GM19239 (cell line): ENCODE measurements at places on chromosomes 7 and 10.

- no peak for DNase-seq
Measured at GRCh38 chr7:106693677-106694353, 32.9 kb upstream of the CCDC71L start.

- DNase-seq = no peak
Measured at GRCh38 chr10:68301790-68302502, 29.9 kb upstream of the HNRNPH3 start.

DNA sequence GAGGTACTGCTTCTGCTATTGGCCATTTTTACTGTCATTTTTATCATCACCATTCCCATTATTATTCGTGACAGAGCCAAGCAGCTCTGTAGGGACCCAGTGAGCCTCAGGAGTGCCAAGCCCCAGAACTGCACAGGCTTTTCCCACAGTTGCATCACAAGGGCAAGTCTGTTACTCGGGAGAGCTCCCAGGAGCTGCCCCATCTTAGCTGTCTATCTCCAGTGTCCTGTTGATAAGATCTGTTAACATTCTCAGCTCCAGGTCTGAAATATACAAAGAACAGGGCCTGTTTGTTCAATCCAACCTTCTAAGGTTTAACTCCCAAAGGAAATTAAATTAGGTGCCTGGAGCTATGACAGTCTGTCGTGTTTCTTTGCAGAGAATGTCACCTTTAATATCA lies 20.2 kb upstream of the TRIM8 start:
- no peak for DNase-seq

- no peak for DNase-seq
Measured at GRCh38 chr10:72270607-72271281, 3.0 kb upstream of the DDIT4 start.

GRCh38 chr10:17227367-17228090 lies 512 bp upstream of the VIM start:
- no peak for DNase-seq
